ENCODE measurements at places on chromosomes 7 and 10. TPM values are rescaled to one million over a fixed set of nuclear protein-coding genes. Genes with fewer than 3 reads are reported as not detected.

CDK14 gene
- 3.9 TPM for total RNA-seq

TMEM140 gene
- 42.1 TPM for total RNA-seq

GIMAP2 gene
- total RNA-seq = 31.6 TPM

SSC4D gene
- total RNA-seq = 1.4 TPM

NACAD gene
- 7.9 TPM for total RNA-seq

PSMC2 gene
- 152 TPM for total RNA-seq

AGR2 gene
- total RNA-seq = not detected

PDE6C gene
- total RNA-seq = not detected

NUTM2D gene
- total RNA-seq = 3.9 TPM

MOGAT3 gene
- not detected for total RNA-seq

SH2D4B gene
- not detected for total RNA-seq

CFAP69 gene
- total RNA-seq = 0.88 TPM

TRIM56 gene
- total RNA-seq = 23.5 TPM

ITPRID1 gene
- total RNA-seq = not detected

TAS2R3 gene
- not detected for total RNA-seq

CALHM1 gene
- not detected for total RNA-seq

LDB3 gene
- total RNA-seq = not detected

RBM20 gene
- 0.68 TPM for total RNA-seq

FOXP2 gene
- total RNA-seq = 0.68 TPM

AVL9 gene
- total RNA-seq = 45.6 TPM

COBL gene
- not detected for total RNA-seq

FGFR2 gene
- 0.23 TPM for total RNA-seq
